Right ventricle myocardium superior (tissue), 1 donor: ENCODE measurements at places on chromosomes 1 and 21. TPM values are rescaled to one million over a fixed set of nuclear protein-coding genes. Genes with fewer than 3 reads are reported as not detected.

- no peak for DNase-seq
Observed at GRCh38 chr1:183879494-183879893, 74.6 kb downstream of the RGL1 start.

SMIM1 gene
- total RNA-seq = 17.3 TPM

LAMC1 gene
- 87.5 TPM for total RNA-seq

S100A7 gene
- not detected for total RNA-seq

DNA sequence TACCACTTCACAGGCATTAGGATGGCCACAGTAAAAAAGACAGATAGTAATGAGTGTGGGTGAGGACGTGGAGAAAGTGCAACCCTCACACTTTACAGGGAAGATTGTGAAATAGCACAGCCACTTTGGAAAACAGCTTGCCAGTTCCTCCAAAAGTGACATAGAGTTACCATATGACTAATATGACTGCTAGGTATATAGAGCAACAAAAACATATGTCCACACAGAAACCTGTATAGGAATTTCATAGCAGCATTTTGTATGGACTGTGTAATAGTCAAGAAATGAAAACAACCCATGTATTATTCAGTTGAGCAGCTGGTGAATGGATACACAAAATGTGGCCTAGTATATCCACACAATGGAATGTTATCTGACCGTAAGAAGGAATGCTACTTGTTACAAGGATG lies 30.4 kb upstream of the LBR start:
- no peak for DNase-seq

DNA sequence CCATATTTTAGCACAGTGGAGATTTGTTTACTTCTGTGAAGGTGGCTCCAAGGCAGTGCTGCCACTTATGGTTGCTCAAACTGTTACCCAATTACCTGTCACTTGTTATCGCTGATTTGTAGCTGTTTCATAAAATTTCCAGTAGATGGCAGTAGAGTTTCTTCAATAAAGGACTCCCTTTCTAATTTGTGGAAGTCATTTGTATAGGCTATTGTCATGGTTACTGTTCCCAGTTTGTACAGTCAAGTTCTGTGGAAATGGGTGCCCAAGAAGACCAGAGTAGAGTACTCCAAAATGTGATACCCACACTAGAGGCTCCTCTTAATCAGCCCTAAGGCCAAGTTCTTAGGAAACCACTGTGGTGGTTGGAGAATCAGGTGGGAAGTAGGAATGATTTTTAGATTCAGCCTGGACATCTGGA lies 186.1 kb downstream of the CLEC20A start:
- no peak for DNase-seq

- no peak for DNase-seq
Observed at GRCh38 chr1:27267153-27267552, 32.7 kb downstream of the WDTC1 start.

GRCh38 chr1:204921855-204922516 lies 51.3 kb downstream of the NFASC start:
- DNase-seq = no peak

DNA sequence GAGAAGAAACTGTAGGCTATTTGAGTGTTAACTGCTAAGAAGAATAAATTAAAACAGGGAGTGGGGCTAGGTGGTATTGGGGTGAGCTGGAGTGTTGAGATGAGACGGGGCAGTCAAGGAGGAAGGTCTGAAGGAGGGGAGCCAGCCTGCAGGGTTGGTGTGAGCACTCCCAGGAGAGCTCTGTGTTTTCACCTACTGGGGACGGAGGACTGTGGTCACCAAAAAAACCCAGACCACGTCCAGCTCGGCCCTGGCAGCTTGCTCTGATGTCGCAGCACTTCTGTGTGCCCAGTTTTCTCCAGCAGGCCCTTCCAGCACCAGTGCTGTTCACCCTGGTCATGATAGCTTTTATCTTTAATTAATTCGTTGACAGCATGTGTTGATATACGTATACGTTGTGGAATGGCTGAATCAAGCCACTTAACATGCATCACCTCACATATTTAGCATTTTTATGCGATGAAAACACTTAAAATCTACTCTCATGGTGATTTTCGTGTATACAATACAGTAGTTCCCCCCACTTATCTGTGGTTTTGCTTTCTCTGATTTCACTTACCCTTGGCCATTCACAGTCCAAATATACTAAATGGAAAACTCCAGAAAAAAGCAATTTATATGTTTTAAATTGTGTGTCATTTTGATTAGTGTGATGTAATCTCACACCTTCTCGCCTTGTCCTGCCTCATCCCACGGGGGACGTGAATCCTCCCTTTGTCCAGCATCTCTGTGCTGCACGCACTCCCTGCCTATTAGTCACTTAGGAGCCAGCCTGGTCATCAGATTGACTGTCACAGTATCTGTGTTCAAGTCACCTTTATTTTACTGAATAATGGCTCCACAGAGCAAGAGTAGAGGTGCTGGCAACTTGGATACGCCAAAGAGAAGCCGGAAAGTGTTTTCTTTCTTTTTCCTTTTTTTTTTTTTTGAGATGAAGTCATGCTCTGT lies 12.3 kb downstream of the FAM3B start:
- no peak for DNase-seq

DNA sequence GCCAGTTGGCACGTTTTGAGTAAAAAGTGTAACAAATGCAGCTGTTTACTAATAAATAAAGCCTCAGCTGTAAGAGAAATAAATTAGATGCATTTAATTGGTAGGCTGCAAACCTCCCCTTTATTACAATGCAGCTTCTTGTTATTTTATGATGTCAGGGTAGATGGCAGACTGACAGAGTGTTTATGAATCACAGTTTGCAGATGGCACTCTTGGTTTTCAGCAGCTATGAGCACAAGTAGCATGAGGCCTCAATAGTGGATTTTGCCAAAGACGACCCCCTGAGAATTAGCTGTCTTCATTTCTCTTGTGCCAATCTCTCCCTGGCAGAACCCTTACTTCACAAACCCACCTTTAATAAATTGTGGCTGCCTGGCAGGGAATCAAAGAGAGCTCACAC lies 161.2 kb upstream of the C1orf87 start:
- no peak for DNase-seq

GRCh38 chr21:21111309-21111920 lies 113.2 kb downstream of the NCAM2 start:
- DNase-seq = no peak

DNA sequence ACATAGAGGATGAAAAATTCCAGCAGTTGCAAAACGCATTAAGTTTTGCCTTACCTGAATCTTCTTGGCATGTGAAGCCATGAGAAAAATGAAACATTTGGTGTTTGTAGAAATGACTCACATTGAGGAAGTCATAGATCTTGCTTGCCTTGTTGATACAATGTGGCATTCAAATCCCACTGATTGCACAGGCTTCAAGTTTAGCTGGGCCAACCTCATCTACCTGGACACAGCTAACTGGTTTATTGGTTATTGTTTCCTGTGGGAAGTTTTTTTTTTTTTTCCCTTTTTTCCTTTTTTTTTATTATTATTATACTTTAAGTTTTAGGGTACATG lies 168.9 kb upstream of the C21orf91 start:
- DNase-seq = no peak
